ENCODE measurements at places on chromosomes 5 and 9. TPM values are rescaled to one million over a fixed set of nuclear protein-coding genes. Genes with fewer than 3 reads are reported as not detected.

RAB3C gene
- total RNA-seq = not detected

DNA sequence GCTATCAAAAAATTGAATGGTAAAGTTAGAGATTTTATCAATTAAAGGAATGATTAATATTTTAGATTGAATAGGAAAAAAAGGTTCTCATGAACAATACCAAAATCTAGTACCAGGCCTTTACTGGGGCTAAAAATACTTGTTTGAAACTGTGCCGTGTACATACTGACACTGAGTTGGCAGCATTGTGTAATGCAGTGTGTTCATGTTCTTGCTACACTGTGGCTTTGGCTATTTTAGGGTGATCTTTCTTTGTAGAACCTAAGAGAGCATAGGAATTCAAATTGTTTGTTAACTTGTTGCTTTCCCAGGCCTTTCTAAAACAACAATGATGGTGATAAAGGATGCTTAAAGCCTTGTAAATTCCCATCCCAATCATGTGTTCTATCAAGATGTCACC, 80.9 kb downstream of the KIF4B start:
- no peaks in the 10 kb centered on the region for H3K4me1 ChIP-seq
- no peak overlapping the region for H3K27ac ChIP-seq
- no peaks in the 10 kb centered on the region for H3K36me3 ChIP-seq
- H3K27me3 ChIP-seq = no peaks in the 10 kb centered on the region
- no peak for DNase-seq

DNA sequence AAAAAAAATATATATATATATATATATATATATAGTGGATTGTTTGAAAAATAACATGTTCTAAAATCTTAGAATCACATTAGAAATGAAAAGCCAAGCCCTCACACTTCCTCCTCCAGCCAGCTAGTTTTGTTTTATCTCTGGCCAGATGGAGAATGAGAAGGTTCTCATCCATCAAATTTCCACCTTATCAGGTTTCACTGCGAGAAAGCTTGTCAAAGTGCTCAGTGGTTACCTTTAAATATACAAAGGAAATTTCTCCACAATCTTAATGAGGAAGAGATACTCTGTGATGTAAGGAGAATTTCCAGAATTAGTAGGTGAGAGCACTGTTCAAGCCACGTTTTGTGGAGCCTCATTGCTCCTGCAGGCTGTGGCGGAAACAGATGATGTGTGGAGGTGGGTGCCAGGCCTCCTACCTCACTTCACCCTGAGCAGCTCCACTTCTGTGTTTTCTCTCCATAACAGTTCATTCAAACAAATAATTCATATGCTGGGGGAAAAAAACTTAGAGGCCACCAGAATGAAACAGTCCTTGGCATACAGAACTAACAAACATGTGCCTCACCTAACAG, 71.9 kb downstream of the CDK5RAP2 start:
- no peak overlapping the region for H3K27ac ChIP-seq
- H3K4me1 ChIP-seq = no peaks in the 10 kb centered on the region
- DNase-seq = no peak
- H3K36me3 ChIP-seq = peaks cover 66% of the 10 kb centered on the region
- no peak overlapping the region for H3K4me3 ChIP-seq

GRCh38 chr9:136703276-136703860, 9.0 kb upstream of the DIPK1B start:
- no peak for DNase-seq
- H3K27ac ChIP-seq = no peak overlapping the region
- H3K27me3 ChIP-seq = no peaks in the 10 kb centered on the region
- no peaks in the 10 kb centered on the region for H3K36me3 ChIP-seq
- peaks cover 17% of the 10 kb centered on the region for H3K4me1 ChIP-seq

GRCh38 chr5:91313757-91314673, 69.1 kb downstream of the ARRDC3 start:
- DNase-seq = peak; percentile 60
- H3K27me3 ChIP-seq = no peaks in the 10 kb centered on the region
- H3K36me3 ChIP-seq = no peaks in the 10 kb centered on the region
- H3K27ac ChIP-seq = no peak overlapping the region
